ENCODE measurements at places on chromosomes 3 and 15.

- no peak for DNase-seq
Measured at GRCh38 chr3:159764490-159765029, 224.1 kb upstream of the IL12A start.

GRCh38 chr3:35785234-35785888, 146.0 kb downstream of the ARPP21 start:
- DNase-seq = no peak

- DNase-seq = no peak
Measured at GRCh38 chr15:90918835-90919234, 13.5 kb downstream of the HDDC3 start.

DNA sequence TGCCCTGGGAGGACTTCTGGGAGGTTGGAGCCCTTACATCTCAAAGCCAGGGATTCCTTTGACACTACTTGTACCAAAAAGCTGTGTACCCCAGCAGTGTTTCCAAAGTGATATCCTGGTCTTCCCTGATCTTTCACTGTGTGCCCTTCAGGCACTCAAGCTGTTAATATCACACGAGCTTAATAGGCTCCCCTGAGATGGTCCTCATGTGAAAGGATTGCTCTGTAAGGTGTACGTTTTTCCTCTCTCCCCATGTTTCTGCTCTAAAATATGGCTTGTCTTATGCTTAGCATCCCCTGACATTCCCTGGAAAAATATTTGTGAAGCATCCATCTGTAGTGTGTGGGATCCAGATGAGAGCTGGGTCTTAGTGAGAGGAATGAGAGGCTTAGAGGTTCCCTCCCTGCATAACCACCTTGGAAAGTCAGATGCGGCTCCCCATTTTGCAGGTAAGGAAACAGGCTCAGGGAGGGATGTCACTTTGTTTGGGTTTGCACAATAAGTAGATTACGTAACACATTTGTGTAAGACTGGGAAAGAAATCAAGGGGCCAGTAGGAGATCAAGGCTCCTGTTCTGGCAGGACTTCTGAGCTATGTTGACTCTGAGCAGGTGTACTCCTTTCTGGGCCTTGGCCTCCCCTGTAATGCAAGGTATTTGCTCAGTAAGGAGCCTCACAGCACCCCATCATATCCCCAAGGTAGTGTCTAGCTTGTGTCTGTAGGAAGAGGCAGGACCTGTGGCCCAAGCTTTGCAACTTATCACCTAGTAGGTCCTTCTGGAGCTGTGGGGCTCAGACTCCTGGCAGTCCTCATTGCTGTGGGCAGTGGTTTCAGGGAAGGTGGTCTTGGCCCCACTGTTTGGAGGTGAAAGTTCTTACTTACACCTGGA, 667 bp upstream of the ACOX2 start:
- peak; percentile 12 for DNase-seq

- DNase-seq = no peak
Measured at GRCh38 chr3:28406241-28406640, 57.6 kb upstream of the AZI2 start.

GRCh38 chr3:51275111-51275805, 109.8 kb upstream of the MANF start:
- DNase-seq = no peak

DNA sequence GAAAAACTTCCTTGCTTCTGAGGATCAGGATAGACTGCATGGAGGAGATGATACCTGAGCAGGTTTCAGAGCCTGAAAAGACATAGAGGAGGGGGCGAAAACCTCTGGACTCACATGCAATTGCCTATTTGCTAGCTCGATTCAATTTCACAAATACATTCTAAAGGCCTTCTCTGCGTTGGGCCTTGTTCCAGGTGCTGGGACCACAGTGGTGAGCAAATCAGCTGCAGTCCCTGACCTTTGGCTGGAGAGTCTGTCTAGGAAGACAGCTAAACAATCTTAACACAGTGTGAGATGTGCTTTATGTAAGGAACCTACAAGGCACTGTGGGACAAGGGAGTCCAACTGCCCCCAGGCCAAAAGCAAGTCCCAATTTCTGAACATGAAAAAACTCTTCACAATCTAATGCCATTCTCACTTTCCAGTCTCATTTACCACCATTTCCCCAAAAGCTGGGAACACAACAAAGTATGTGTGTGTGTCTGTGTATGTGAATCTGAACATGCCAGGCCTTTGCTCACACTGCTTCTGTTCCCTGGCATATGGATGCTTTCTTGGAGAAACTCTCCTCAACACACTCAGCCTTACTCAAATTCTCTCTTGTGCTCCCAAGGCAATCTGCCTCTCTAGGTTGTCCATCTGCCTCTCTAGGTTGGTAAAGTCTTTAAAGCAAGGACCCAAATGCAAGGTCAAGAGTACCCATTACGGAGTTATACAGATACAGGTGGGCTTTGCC, 2.1 kb upstream of the PCCB start:
- DNase-seq = no peak

DNA sequence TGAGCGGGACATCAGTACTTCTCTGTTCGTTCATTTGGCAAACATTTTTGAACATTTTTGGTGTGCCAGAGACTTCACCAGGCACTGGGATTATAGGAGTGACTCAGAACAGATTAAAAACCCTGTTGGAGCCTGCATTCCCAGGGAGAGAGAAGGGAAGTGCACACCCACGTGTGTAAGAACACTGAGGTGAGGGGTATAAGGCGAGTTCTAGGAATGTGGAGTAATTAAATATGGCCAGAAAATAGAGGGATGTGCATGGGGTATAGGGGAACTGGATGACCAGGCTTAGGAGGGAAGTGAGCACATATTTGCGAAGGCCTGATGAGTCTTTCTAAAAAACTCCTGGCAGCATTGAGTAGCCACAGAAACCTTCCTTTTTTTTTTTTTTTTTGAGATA, 401.2 kb upstream of the C2CD4B start:
- DNase-seq = peak; percentile 30

DNA sequence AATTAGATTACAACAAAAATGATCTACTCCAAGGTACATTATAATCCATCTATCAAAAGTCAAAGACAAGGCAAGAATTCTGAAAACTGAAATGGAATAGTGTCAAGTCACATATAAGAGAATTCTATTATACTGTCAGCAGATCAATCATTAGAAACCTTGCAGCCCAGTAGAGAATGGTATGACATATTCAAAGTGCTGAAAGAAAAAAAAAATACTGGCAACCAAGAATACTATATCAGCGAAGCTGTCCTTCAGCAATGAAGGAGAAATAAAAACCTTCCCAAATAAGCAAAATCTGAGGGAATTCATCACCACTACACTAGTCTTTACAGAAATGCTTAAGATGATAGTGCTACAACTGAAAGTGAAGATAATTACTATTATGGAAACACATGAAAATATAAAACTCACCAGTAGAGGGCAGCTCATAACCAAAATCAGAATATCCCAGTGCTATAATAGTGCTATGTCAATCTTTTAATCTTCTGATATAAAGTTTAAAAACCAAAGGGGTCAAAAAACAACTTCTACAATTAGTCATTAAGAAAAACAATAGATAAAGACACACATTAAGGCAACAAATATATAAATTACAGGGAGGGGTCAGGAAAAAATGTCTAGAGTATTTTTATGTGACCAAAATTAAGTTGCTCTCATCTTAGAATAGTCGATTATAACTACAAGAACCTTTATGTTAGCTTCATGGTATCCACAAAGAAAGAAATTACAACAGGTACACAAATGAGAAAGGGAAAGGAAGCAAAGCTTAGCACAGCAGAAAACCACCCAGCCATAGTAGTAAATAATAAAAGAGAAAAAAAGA, 190.7 kb upstream of the CNTN6 start:
- no peak for DNase-seq

DNA sequence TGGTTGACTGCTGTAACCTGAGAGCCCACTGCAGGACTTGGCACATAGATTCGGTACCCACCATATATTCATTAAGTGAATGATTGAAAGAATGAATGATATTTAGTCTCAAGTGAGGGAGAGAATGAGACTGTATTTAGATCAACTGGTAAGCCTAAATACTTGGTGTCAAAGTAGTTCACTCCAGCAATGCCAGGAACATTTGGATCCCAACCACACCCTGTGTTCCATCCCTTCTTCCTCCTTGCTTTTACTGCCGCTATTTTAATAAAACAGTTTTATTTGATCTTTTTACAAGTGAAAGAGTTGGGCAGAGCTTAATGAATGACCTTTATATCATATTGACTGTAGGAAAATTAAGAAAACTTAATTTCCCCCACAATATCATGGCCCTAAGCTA, 473.6 kb upstream of the CBLB start:
- no peak for DNase-seq

DNA sequence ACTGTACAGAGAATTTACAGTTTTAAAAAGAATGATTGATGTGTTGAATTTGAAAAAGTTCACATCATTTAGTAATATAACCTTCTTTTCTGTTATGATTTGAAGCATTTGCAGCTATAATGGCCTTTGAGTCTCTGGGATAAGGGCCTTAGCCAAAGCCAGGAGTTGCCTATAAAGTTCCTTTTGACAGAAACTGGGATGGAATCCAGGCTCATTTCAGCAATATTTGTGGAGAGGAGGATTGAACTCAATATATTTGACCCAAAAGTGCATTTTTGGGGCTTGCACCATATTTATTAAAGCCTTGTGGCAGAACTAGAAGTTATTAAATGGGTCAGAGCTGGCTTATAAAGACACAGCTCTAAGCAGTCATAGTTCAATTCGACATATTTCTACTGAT, 348.7 kb upstream of the EPHA3 start:
- DNase-seq = no peak

DNA sequence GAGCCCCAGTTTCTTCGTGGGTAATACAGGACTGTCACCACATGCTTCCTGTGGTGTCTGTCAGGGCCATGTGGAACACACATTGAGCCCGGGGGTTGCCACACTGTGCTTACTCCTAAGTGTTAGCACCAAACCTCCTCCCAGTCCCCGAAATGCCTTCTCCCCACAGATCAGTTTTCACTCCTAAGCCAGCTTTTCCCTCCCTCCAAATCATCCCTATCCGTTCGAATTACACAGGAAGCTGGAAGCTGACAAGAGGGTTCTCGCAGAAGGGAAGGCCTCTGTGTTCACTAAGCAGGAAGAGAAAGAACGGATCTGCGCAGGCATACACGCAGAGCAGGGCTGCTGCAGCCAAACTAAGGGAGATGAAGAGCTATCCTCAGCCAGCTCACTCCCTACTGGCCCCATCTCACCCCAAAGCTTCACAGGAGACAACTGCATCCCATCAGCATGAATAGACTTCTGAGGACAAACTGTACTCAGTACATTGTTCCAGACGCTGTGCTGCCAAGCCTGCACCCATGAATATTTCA, 32.3 kb downstream of the XXYLT1 start:
- peak; percentile 47 for DNase-seq

DNA sequence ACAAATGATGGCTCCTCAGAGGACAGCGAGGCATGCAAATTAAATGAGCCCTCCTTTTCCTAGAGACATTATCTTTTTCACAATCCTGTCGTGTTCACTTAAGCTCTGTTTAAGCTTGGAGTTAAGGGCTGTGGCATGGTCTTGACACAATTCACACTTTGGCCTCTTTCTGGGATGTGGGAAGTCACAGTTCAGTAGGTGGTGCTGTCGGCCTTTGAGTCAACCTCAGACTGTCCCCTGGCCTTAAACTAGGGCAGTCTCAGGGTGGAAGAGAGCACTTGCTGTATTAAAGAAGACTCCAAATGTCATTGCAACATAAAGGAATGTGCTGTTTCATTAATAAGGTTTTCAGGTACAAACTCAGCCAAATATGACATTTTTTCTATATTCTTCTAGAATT, 351.0 kb downstream of the MCTP2 start:
- DNase-seq = no peak

DNA sequence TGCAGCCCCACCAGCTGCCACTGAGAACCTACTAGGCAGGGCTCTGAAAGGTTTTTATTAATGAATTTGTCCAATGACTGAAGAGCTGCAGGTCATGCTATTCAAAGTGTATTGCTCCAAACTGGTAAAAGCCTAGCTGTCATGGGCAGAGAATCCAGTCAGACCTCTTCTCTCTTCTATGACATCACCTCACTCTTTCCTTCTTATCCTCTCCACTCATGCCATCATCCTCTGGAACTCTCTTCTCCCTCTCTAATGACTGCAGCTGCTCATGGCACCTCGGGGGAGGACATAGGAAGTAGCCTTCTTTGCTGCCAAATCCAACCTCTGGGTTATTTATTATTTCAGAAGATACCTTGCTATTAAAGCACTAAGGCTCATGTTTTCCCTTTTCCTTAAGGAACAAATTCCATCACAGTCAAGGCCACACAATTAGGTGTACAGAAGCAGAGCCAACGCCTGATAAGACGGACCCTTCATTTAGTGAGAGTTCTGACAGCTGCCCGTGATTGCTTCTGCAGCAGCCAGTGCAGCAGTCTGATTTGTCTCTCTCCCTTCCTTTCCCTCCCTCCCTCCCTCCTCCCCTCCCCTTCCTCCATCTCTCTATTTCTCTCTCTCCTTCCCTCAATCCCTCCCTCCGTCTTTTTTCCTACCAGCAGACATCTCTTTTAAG, 87.0 kb upstream of the ONECUT1 start:
- no peak for DNase-seq

DNA sequence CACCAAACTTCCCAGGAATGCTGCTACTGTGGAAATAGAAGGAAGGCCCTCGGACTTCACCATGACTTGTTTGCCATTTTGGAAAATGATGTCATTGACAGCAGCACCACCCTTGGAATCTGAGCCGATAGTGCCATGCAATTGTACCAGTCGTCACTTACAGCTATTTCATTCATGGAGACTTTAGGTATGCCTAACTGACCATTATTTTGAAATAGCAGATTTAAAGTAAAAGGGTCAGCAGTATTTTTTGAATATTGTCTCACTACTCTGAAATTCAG, 66.0 kb upstream of the ARL8B start:
- DNase-seq = no peak

GRCh38 chr3:25782938-25783660, at the start of gene NGLY1:
NGLY1 (minus strand) TSS chr3:25783443; CDS start chr3:25783390, 53 bp downstream.
- peak; percentile 97 for DNase-seq

- DNase-seq = no peak
Measured at GRCh38 chr3:157956850-157957249, 149.4 kb downstream of the SHOX2 start.

GRCh38 chr3:179840985-179841384, 188.1 kb downstream of the USP13 start:
- DNase-seq = peak; percentile 18

GRCh38 chr3:14423197-14423743, 20.9 kb downstream of the SLC6A6 start:
- no peak for DNase-seq

DNA sequence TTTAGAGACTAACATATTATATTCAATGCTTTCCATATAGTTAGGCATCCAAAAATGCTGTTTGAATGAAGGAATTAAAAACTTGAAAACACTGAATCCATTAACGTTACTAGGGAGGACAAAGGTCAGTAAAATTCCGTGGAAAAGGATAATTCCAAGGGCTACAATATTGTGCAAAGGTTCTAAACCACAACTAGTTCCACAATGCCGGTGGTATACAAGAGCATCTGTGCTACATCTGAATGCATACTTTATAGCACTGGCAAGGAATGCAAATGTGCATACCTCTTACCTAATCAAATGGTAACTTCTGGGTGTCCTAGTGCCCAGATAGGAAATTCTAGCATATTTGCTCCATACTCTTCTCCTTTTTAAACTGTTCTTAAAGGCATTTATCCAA, 2.2 kb downstream of the ICE2 start:
- peak; percentile 20 for DNase-seq

Data from AG20443 (cell line).